ENCODE measurements at places on chromosomes 1 and 21.

DNA sequence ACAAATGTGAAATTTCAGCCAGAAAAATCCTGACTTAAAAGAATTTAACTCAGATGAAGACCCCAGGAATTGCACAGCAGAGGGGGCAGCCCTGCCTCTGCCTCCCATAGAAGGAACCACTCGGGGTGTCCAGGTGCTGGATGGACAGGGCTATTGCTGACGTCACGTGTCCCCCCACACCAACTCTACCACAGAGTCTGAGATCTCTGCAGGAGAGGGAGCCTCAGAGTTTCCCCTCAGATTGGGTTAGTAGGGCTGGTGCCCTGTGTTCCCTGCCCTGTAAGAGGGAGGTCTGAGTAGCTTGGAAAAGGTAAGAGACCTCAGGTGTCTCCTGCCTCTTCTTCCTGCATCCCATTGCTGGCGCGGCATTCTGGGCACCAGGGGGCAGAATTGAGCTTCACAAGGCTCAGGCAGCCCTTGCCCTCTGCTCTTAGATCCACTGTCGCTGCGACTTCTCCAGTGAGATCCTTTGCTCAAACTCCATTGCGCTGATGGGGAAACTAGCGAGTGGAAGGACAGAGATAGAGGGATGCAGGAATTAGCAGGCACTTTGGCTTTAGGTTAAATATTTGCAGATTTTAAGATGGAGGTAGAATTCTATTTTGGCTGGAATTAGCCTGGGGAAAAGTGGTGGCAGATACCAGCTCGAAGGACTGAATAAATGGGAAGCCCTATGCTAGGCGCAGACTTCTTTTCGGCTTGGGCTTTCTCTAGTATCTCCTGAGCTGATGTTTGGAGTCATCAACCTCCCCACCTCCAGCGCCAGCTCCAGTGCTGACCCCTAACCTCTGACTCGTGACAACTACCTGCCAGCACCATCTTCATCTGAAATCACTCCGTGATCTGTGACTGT, 42.8 kb upstream of the DMBX1 start:
- DNase-seq: peak; percentile 26

GRCh38 chr1:101479945-101480344, 243.1 kb downstream of the S1PR1 start:
- no peak for DNase-seq

GRCh38 chr1:3500265-3500835, 45.9 kb downstream of the ARHGEF16 start:
- no peak for DNase-seq

GRCh38 chr1:52552236-52552504, 722 bp downstream of the TUT4 start:
- no peak for DNase-seq

DNA sequence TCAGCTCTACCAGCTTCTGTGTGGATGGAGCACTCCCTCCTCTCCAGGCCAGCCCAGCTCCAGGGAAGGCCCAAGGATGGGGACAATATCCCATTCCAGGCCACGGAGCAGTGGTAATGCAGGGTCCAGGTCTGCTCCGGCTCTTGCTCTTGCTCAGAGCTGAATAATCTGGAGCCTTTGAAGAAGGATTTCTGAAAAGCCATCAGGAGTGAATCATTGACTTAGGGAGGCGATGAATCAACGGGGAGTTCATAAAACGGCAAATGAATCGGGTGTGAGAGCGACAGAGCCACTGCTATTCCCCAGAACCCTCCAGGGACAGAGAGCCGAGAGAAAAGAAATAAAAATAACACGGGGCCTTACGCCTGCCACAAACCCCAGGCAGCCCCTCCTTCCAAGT, 7.7 kb downstream of the POU3F1 start:
- peak; percentile 57 for DNase-seq

GRCh38 chr1:47003896-47004403, 19.5 kb upstream of the CYP4X1 start:
- DNase-seq: no peak

DNA sequence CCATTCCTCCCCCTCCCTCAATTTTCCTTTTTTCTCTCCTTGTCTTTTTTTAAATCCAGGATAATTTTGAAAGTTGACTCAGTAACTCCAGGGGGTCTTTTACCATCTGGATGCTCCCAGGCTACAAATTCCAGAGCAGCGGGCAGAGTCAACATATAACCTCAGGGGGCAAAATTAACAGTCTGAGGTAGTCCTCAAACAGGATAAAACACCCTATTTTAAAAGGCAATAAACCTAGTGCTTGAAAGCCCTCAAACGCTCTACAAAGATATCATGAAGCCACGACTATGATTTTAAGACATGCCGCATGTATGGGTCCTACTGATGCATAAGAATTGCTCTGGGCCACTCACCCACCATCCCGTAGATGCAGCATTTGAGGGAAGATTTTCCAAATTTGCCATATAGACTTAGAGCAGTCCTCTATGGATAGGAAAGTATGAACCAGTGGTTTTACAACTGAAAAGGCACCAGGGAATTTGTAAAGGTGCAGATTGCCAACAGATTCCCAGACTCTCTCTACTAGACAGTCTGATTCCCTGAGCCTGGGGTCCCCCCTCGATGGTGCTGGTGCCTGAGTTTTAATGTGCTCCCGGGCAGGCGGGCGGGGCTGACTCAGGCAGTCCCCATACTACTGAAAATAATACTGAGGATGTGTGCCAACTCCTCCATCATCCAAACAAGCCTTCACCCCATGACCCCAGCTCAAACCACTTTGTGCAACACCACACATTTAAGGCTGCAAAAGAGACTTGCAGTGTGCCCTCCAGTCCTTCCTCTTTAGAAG, 37.2 kb downstream of the PTPN14 start:
- DNase-seq: peak; percentile 74

DNA sequence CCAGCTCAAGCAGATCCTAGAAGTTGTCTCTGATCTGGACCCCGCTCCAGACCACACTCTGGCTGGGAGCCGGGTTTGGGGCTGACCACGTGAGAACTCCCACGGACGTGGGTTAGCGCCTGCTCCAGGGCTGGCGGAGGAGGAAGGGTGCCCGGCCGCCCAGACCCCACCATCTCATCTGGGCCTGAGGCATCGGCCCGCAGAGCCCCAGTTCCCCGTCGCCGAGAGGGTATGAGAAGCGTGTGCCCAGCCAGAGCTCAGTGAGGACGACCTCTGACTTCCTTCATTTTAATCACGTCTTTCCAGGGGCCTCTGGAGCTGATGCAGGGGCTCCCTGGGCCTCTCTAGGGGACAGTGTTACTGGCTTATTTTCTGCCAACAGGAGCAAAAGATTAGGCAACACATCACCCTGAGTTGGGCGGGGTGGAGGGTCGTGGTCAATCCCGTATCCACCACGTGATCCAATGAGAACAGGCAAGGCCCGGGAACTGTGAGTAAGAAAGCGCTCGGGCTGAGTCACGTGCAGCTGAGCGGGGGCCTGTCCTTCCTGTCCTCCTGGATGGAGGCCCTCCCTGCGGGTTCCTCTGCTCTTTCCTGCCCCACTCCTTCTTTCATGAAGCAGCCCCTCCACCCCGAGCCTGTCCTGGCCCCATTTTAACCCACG, 81.1 kb downstream of the SIK1 start:
- peak; percentile 45 for DNase-seq

- no peak for DNase-seq
Observed at GRCh38 chr1:1236945-1237873, 5.2 kb downstream of the B3GALT6 start.

DNA sequence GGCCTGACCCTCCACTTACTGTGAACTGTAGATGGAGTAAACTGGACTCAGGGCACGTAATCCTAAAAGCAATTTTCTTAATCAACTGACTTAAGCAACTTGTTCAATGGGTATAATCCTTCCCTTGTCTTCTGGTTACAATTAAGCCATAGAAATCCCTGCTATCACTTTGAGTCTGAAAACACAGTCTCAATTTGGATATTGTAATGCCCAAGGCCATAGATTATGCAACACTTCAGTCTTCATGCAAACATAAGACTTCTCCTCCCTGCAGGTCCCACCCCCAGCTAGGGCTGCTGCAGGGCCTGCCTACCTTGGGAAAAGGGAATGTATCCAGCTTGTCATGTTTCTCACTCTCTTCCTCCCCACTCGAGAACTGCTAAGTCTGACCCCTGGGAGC, 6.2 kb upstream of the SLC5A9 start:
- no peak for DNase-seq

GRCh38 chr1:30200161-30200560, 523.2 kb downstream of the MATN1 start:
- no peak for DNase-seq

GRCh38 chr1:239854922-239855321, 236.8 kb upstream of the FMN2 start:
- no peak for DNase-seq

GRCh38 chr1:195458365-195458764, 1149.9 kb downstream of the KCNT2 start:
- no peak for DNase-seq

DNA sequence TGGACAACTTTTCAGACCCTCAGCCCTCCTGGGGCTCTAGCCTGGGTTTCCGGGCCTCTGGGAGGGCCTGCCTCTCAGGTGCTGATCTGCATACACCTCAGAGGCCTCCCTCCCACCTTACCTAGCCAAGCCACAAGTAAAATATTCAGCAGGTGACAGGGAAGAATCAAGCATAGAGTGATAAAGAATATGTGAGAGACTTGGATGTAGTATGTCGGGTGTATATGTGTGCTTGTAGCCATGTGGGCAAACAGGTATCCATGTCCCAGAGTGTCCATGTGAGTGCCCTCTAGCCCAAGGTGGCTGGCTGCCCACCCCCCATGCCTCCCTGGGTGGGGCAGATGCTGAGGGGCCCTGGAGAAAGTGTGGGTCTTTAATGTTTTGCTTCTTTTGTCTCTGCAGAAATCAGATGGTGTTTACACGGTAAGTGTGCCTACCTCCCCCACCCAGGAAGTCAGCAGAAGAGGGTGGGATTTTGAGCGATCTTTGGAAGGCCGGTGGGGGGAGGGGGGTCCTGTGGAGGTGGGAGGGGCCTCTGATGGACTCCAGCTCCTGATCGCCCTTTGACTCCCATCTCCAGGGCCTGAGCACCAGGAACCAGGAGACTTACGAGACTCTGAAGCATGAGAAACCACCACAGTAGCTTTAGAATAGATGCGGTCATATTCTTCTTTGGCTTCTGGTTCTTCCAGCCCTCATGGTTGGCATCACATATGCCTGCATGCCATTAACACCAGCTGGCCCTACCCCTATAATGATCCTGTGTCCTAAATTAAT, 3.4 kb downstream of the FCER1G start:
- DNase-seq: no peak

GRCh38 chr21:42455196-42455595, 40.8 kb downstream of the RSPH1 start:
- no peak for DNase-seq

GRCh38 chr1:64963466-64963865, 2.9 kb downstream of the JAK1 start:
- no peak for DNase-seq

DNA sequence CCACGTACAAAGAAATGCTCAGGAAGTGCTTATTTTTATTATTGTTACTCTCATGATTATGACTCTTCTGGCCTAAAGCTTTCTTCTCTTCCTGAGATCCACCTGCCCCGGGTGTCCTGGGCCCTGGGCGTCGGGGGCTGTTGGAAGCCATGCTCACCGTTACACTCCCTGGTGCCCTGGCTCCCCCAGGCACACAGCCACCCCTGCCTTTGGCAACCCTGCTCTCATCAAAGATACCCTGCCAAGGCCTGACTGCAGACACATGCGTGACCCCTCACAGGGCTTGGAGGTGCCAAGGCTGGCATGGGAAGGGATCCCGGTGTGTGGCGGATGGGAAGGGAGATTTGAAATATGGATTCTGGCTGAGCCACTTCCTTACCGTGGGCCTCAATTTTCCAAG, 3.3 kb upstream of the KISS1 start:
- DNase-seq: no peak

DNA sequence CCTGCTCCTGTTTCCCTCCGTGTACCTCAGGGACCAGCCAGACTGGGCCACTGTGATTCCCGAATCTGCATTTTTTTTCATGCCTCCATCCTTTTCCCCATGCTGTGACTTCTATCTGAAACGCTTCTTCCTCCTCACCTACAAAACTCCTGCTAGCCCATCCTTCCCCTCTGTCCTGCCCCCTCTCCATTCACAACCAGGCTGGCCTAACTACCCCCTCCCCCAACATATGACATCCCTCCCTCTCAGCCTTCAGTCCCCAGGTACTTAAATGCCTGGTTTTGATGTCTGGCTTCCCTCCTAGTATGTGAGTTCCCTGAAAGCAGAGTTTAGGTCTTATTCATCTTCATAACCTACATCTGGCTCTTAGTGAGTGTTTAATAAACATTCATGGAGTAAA, 82.7 kb downstream of the TAS1R2 start:
- no peak for DNase-seq

DNA sequence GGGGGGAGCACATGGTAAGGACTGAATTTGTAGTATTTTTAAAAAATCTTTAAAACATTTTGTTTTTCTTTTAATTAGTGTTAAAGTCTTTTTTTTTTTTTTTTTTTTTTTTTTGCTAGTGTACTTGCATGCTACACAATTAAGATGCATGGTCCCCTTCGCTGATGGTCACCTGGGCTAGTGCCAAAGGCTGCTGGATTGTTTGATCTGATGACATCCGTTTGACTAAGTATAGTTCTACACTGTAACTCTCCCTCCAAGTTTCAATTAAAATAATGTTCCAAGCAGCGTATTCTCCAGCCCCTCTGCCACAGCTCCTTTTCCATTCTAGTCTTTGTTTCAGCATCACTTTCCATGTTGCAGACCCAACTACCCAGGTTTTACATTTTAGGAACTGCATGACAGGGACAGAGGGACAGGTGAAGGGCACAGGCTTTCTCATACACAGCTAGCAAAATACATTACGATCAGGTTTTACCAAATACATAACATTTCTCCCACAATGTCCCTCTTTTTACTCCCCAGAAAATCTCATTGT, 852 bp upstream of the RAVER2 start:
- DNase-seq: no peak

GRCh38 chr1:209537336-209538114, 46.0 kb upstream of the CAMK1G start:
- DNase-seq: no peak

DNA sequence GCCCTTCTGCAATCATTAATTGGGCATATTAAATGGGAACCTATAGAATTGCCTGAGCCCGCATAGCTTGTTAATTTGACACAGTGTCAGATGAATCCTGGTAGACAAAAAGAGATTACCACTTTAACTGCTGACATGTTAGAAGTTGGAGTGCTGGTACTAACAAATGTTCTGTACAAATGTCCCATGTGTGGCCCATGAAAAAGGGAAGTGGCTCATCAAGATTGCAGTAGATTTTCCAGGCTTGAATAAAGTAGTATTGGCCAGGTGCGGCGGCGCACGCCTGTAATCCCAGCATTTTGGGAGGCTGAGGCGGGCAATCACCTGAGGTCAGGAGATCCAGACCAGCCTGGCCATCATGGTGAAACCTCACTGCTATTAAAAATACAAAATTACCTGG, 45.6 kb downstream of the GNPAT start:
- no peak for DNase-seq
